ENCODE measurements at places on chromosomes 5 and 9. TPM values are rescaled to one million over a fixed set of nuclear protein-coding genes. Genes with fewer than 3 reads are reported as not detected.

FOXI1 gene
- not detected for total RNA-seq

MSX2 gene
- 0.49 TPM for total RNA-seq

ENTREP1 gene
- 2.9 TPM for total RNA-seq

ALDOB gene
- not detected for total RNA-seq

IL17B gene
- total RNA-seq, result 51.7 TPM

NOXA1 gene
- 7.4 TPM for total RNA-seq

SPINK7 gene
- total RNA-seq, result not detected

DNA sequence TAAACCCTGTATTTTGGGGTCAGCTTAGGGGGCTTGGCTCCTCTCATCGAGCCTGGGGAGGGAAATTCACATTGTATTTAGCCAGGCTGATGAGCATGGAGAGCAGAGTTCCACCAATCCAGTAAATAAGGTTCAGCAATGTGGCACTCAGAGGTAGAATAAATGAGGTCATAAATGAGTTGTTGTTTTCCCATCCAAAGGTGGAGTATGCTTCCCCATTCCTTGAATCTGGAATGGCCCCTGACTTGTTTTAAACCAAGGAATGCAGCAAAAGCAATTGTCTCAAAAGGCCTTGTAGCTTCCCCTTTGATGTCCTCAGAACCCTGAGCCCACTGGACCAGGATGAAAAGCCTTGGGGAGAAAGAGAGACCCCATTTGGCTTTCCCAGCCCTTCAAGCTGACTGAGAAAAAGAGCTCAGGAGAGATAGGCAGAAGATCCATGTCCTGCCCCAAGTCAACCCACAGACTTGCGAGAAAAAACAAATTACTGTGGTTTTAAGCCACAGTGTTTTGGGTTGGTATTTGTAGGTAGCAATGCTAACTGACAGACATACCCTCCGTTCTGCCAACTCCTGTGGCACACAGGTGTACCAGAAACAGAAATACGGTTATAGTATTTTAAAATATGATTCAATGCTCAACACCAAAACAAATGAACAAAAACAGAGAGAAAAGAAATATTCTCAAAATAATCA, 566.0 kb upstream of the DMAC1 start:
- no peak for DNase-seq

- no peak for DNase-seq
These were observed 17.8 kb downstream of the CDK7 start for GRCh38 chr5:69252437-69252836.

DNA sequence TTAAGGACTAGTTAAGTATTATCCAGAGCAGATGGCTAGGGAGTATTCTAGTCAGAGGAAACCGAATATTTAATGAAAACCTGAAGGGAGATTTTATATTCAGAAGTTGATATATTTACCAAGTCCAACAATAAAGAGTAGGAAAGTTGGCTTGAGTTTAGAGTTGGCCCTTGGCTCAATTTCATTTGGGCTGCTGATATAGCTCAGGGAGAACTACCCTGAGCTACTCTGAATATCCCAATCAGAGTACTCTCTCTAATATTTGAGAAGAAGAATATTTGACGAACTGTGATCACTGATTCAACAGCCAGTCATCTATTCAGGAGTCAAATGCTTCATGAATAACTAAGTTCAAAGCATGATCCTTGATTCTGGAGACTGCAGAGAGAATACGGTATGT, 34.5 kb downstream of the TBCA start:
- DNase-seq, result no peak

- no peak for DNase-seq
These were observed 2.4 kb downstream of the OTP start for GRCh38 chr5:77635917-77636640.

- no peak for DNase-seq
These were observed 142.4 kb downstream of the CAAP1 start for GRCh38 chr9:26750162-26750561.

GRCh38 chr9:7121664-7122063, 363.9 kb downstream of the KDM4C start:
- no peak for DNase-seq

- DNase-seq, result no peak
These were observed 7.8 kb upstream of the TGFBI start for GRCh38 chr5:136021016-136021405.

GRCh38 chr5:121702682-121703081, 149.0 kb upstream of the FTMT start:
- DNase-seq, result no peak

GRCh38 chr5:73673161-73673591, 47.2 kb downstream of the ARHGEF28 start:
- no peak for DNase-seq

DNA sequence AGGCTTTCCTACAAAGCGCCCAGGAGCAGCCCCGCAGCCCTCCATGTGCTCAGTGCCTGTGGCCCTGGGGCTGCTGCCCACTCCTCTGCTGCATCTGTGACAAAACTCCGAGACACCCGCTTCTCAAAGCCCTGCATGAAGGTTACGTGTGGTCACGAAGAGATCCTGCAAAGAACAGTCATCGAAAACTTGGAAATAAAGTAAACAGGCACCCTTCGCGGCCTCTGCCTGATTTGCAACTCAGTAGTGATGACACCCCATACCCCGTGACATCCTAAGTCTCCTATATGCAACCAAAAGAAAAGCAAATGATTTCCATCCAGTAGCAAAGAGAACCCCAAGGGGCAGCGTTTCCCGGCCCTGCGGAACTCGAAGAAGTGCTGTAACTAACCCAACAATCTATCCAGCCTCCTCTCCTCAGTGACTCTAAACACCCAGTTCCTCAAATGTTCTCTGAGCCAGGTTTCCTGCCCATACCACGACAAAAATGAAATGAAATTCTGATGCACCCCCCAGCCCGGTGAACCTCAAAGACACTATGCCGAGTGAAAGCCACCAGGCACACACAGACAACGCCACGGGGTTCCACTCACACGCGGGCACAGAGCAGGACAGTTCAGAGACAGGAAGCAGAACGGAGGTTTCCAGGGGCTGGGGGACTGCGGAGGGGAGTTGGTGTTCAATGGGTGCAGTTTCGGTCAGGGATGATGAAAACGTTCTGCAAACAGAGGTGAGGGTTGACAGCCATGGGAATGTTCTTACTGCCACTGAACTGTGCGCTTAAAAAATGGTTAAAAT, 19.0 kb downstream of the NACC2 start:
- no peak for DNase-seq

DNA sequence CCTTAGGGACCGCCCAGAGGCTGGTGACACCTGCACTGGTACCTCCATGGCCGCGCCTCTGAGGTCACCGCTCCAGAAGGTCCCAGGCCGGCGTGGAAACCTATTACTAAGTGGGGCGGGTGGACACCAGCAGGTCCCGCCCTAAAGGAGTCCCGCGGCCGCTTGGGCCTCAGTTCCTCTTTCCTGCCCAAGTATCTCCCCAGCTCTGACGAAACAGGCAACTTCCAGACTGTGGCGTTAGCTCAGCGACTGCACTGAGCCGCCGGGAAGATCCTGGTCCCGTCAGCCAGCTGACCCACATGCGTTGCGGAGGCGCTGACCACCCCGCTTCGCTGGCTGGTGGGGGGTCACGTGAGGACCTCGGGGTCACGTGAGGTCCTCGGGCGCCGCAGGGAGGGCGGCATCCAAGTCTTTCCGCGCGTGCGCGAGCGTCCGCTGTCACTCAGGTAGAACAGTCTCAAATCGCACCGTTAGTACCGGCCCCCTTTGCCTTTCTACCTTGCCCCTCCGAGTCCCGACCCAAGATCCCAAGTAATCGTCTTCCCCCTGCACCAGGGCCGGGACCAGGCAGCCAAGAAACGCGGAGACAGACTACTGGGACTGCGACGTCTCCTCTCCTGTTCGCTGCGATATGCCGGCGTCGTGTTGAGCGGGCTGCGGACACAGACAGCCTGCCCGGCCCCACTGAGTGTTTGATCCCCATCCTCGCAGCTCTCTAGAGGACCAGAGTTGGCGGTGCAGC, 53.7 kb upstream of the KDM4C start:
- peak; percentile 93 for DNase-seq

GRCh38 chr9:134630393-134630790, 11.2 kb upstream of the COL5A1 start:
- DNase-seq, result peak; percentile 51

DNA sequence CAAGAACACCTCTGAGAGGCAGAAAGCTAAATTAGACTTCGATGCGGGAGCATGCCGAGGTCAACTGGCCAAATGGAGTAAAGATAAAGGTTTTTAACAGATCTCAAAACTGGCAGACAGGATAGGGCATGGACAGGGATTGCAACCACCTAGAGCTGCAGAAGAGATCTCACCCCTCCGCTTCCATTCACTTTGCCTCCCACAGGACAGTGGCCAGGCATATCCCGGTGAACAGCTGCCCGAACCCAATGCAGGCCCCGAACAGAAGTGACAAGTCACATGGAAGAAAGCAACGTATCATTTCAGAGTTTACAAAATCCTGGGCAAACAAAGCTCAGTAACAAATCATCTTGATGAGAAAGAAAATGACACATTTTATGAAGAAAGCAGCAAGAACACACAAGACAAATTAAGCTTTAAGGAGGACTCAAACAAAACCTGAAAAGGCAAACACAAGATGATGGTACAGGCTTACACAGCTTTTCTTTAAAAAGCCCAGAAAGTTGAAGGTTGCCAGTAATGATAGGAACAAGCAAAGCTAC, 18.4 kb downstream of the RNF130 start:
- no peak for DNase-seq

GRCh38 chr5:21058289-21058688, 1070.3 kb upstream of the CDH18 start:
- no peak for DNase-seq

GRCh38 chr9:100070104-100071041, 28.4 kb downstream of the ERP44 start:
- no peak for DNase-seq

DNA sequence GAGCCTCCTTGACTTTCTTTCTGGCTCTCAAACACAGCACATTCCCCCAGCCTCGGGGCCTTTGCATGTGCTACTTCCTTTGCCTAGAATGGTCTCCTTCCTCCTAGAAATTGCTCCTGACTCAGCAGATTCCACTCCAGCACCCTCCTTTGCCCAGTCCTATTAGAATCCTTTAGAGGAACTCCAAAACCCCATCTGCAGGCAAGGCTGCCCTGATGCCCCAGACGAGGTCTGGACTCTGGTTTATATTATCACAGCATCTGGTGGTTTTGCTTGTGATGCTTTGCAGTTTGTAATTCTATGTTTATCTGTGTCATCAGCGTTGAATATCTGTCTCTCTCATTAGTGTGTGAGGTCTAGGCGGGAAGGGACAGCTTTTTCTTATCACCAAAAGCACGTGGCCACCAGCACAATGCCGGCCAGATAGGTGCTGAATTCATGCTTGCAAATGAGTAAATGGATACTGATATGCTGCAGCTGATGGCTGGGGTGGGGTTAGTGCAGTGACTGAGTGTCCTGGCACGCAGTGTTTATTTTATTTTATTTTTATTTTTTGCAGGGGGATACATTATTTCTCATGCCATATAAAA, 30.0 kb upstream of the ANKH start:
- DNase-seq, result no peak

DNA sequence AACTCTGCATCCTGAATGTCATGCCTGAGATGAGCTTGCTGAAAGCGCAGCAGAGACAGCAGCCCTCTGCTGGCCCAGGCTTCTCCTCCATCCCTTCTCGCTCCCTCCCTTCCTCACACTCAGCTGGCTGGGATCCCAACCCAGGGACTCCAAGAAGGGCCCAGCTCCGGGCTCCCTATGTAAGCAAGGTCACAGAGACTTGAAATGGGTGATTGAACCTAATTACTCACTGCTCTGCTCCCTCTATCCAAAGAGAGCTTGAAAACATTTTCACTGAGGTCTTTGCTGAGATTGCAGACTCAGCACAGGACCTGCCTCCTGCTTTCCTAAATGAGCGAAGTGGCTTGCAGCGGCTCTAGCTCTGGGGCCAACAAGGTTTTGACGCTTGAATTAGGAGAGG, 42.8 kb downstream of the RAPGEF1 start:
- DNase-seq, result peak; percentile 76

All from sciatic nerve (tissue), 2 donors.